NCI-H774 (cell line): ENCODE measurements at places on chromosomes 3 and 15.

DNA sequence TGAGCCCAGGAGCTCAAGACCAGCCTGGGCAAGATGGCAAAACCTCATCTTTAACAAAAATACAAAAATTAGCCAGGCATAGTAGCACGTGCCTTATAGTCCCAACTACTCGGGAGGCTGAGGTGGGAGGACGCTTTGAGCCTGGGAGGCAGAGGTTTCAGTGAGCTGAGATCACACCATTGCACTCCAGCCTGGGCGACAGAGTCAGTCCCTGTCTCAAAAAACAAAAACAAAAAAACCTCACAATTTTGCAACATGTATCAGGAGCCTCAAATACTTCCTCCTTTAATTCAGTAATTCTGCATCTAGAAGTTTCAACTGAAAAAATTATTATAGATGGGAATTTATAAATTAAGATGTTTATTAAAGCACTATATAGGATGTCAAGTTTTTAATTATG is 1.1 kb downstream of the MRPL47 start:
- DNase-seq = no peak

DNA sequence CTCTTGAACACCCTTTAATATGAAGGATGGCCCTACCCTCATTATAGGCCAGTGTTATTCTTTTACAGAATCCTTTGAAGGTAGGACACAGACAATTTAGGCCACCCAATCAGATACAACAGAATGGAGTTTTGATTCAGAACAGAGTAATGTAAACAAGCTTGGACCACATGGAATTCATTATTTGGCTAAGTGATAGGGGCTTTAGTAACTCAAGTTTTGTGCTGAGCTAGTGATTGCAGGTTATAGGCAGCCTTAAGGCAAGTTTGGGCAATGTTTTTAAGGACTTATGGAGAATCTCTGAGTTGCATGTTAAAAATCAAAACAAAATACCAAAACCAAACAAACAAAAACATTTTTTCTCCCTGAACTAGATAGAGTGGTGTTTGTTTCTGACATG is 312.1 kb upstream of the ROBO1 start:
- DNase-seq = no peak

DNA sequence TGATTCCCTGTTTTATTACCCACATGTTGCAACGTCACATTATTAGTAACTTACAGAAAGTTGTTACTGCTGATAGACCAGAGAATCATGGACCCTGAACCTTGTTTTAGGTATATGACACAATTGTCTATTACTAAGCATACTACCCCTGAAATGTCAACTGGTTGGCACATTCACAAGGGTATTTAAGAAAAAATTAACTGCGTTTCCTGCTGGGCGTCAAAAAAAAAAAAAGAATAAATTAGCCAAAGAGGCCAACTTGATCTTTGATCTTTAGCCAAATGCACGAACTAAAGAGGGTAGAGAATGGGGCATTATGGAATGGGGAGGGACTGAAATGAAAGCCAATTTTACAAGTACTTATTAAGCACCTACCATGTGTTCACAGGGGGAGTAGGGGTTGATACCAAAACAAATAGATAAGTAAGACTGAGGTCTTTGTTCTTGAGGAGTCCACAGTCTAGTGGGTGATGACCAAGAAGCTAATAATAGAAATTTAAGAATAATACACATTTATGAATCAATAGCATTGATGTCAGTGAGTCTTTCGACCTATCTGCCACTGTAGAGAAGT is 17.8 kb upstream of the MUC13 start:
- DNase-seq = no peak

DNA sequence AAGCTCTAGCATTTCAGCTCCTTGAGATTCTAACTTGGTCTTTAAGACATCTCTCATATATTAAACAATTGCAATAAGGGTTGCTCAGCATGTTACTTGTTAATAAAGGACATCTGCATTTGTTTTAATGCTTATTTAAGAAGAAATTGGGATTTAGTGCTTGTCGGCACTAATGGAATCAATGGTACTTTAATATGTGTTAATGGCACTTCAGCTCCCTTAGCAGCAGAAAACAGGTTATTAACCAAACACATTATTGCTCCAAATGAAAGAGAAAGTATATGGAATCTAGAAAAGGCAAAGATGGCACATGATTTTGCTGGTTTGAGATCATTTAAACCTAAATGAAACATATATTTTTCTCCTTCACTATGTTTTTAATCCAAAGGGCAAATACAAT is 137.3 kb upstream of the GOLIM4 start:
- DNase-seq = no peak

DNA sequence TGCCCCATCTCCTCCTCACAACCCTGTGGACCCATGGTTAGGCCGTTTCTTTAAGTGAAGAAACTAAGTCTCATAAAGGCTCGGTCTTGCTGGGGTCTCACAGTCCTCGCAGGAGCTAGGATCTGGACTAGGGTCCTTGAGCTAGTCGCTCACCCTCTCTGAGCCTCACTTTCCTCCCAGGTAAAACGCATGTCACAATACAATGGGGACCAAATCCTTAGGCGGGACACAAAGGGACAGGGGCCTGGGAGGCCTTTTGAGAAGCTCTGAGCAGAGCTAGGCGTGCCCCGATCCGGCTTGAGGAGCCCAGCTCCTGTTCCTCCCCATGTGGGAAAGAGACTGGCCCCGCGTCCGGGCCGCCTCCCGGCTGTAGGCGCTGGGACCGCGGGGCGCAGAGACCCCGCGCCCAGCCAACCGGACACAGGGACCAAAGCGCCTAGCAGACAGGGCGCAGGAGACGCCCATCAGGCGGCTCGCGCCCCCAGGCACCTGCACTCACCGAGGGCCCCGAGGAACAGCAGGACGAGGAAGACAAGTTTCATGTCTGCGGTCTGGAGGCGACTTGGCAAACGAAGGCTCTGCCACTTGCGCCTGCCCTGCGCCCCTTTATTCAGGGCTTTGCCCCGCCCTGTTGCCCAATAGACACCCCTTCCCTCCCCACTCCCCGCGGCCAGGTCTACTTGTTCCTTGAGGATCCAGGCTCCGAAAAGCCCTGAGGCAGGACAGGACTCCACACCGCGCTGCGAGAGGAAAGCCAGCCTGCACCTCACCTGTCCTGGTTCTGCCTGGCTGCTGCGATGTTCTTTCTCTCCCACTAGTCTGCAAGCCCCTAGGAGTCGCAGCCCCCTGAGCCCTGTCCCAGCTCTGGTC is at the start of gene LTF:
Gene LTF, minus strand, starts transcription at position 580 of the 870 bp plus-strand sequence. Its CDS starts 38 bp downstream, at position 542.
- no peak for DNase-seq

DNA sequence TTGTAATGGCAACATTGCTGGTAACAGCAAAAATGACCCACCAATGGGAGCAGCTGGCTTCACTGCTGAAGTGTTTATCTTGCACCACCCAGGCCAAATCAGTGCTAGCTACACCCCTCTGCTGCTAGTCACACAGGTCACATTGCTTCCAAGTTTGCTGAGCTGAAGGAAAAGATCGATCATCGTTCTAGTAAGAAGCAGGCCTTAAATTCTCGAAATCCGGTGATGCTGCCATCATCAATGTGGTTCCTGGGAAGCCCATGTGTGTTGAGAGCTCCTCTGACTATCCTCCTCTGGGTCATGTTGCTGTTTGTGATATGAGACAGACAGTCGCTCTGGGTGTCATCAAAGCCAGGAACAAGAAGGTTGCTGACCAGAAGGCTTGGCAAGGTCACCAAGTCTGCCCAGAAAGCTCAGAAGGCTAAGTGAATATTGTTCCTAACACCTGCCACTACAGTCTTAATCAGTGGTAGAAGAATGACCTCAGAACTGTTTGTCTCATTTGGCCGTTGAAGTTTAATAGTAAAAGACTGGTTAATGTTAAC is 21.2 kb downstream of the TM4SF4 start:
- DNase-seq = no peak

DNA sequence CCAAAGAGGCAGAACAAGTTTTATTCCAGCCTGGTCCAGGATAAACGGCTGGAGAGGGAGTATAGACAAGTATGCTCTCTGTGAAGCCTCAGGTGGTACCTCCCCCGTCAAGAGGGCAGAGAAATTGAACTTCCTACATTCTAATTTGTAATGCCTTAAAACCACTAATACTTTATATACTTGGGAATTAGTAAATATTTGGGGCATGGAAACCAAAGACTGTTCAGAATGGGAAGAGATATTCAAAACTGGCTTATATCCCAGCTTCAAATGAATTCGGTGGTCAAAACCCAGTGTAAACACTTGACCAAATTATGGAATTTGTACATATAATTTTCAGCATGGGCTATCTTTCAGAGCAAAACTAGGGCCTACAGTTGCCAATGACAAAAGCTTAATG is 122.6 kb downstream of the FBN1 start:
- no peak for DNase-seq

GRCh38 chr3:29195056-29195455 is 85.8 kb upstream of the RBMS3 start:
- DNase-seq = no peak

GRCh38 chr15:58260205-58260724 is 122.1 kb downstream of the AQP9 start:
- peak; percentile 22 for DNase-seq

GRCh38 chr3:49650177-49650576 is 24.0 kb upstream of the APEH start:
- no peak for DNase-seq

DNA sequence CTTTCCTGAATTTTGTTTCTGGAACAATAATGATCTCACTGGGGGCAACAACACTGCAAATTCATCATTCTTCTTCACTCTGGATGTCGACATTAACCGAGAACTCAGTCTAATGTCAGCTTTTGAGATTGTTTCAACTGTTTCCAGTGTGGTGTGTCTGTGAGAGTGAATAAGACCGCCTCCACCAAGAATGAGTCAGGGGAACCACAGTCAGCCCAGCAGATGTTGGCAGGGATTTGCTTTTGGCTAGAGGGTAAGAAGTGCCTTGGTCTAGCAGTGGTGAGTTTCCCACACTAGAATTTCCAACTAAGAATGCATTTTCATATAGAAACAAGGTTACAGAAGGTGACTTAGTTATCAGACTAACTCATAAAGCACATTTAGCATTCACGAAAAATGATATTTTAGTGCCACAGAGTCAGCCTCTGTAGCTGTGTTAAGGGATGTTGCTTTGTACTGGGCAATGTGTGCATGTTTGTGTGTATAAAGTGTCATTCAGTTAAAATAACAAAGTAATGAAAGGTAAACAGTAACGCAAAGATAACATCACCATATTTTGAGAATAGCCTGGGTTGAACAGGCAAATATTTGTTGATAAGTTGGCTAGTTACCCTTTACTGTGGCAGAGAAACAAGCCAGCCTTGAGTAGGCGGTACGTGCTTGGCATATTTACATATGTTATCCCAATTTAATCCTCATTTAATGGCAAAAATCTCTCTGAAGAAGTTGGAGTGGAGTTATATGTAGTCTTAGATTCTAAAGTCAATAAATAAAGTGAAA is 33.8 kb downstream of the DRD3 start:
- no peak for DNase-seq

GRCh38 chr3:9780910-9781309 is 11.2 kb upstream of the CAMK1 start:
- no peak for DNase-seq

- no peak for DNase-seq
Measured at GRCh38 chr3:196788528-196788927, 48.9 kb downstream of the PAK2 start.

DNA sequence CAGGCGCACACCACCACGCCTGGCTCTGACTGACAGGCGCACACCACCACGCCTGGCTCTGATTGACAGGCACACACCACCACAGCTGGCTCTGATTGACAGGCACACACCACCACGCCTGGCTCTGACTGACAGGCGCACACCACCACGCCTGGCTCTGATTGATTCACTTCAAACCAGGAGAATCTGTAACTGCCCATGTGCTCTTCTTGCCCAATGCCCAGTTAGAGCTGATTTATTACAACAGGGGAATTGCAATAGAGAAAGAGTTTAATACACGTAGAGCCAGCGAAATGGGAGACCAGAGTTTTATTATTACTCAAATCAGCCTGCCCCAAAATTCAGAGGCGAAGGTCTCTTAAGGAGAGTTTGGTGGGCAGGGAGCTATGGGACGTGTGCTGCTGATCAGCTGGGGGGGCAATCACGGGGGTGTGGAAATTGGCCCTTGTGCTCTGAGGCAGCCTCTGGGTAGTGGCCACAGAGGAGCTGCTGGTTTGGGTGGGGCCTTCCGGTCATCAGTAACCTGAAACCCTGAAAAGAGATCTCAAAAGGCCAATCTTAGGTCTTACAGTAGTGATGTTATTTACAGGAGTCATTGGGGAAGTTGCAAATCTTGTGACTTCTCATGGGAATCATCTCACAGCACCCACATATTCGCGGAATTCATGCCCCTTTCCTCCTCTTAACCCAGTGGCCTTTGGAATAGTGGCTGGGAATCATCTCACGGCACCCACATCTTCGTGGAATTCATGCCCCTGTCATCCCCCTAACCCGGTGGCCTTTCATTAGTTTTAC is 63.8 kb upstream of the TFRC start:
- no peak for DNase-seq

- no peak for DNase-seq
Measured at GRCh38 chr3:114789803-114790202, 357.3 kb downstream of the ZBTB20 start.

DNA sequence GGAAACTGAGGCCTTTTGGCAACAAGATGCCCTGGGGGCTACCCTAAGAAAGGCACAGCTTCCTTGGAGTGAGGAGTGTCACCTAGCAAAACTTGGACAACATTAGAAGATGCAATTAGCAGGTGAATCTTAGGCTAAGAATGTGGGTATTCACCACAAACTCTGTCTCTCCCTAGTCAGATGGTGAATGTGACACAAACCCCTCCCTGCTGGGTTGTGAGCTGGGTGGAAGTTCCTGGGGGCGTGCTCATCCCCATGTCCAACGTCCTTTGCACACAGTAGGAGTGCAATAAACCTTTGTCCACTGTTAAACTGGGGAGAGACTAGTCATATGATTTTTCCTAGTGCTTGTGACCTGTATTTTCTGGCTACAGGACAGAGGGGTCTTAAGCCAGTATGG is 67.1 kb upstream of the SH3GL3 start:
- no peak for DNase-seq

- DNase-seq = no peak
Measured at GRCh38 chr3:148584438-148584837, 113.3 kb upstream of the AGTR1 start.

GRCh38 chr3:44865272-44866035 is 3.7 kb downstream of the TMEM42 start:
- DNase-seq = peak; percentile 4

GRCh38 chr3:72724070-72724469 is 124.2 kb downstream of the SHQ1 start:
- DNase-seq = no peak

DNA sequence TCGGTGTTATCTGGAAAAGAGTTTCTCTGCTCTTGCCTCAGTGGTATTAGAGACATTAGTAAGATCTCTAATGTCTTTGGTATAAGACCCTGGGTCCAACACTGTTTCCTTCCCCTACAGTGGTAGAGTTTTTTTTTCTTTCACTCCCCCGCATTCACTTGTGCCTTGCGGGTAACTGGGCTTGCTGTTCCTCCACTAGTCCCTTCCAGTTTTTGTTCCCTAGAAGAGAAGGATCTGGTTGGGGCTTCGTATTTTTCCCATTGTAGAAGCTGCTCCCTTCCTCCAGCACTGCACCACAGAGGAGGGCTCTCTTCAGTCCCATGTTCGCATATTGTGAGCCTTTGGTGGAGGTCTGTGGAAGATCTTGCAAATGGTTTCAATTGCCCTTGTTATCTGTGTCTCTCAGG is 13.7 kb downstream of the CTDSPL2 start:
- DNase-seq = no peak

GRCh38 chr3:149572796-149573414 is 84.9 kb downstream of the WWTR1 start:
- no peak for DNase-seq

GRCh38 chr3:83913381-83913780 is 1045.4 kb upstream of the CADM2 start:
- DNase-seq = no peak
